ENCODE measurements at places on chromosomes 12 and 14. TPM values are rescaled to one million over a fixed set of nuclear protein-coding genes. Genes with fewer than 3 reads are reported as not detected.

DNA sequence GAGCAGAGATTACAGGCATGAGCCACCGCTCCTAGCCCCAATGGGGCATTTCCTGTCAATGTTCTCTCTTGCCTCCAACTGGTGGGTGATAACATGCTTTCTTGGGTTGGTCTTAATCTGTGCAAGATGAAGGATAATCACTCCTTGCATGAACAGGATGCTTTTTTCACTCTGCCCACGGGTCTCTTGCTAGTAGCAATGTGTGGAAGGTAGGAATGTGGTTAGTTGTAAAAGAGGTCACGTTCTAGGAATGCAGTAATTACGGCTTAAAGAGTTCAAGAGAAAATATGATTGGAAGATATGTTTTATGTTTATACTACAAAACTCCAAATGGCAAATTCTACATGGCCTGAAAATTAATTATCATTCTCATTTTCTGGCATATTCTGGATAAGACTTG is 10.5 kb downstream of the RNASE10 start:
- H3K27ac ChIP-seq: no peak overlapping the region
- no peaks in the 10 kb centered on the region for H3K4me1 ChIP-seq
- H3K27me3 ChIP-seq: peaks cover 5% of the 10 kb centered on the region
- no peak for DNase-seq
- H3K4me3 ChIP-seq: no peak overlapping the region
- H3K36me3 ChIP-seq: no peaks in the 10 kb centered on the region

- DNase-seq: no peak
- H3K27me3 ChIP-seq: peaks cover 16% of the 10 kb centered on the region
- H3K4me1 ChIP-seq: no peaks in the 10 kb centered on the region
These were observed at the start of gene KRT81 for GRCh38 chr12:52291267-52291935. KRT81 (minus strand) TSS chr12:52291534; CDS start chr12:52291465, 69 bp downstream.

Gene CLMN
- 18.7 TPM for polyA plus RNA-seq

GRCh38 chr14:59870277-59871165 is at the start of gene RTN1:
RTN1 (minus strand) TSS chr14:59870776; CDS start chr14:59870630, 146 bp downstream.
- peak; percentile 20 for DNase-seq
- no peaks in the 10 kb centered on the region for H3K36me3 ChIP-seq
- peak within 1 kb of the TSS; percentile 22 for H3K4me3 ChIP-seq
- peaks cover 52% of the 10 kb centered on the region for H3K27me3 ChIP-seq
- H3K27ac ChIP-seq: no peak within 1 kb of the TSS
- H3K4me1 ChIP-seq: no peaks in the 10 kb centered on the region

DNA sequence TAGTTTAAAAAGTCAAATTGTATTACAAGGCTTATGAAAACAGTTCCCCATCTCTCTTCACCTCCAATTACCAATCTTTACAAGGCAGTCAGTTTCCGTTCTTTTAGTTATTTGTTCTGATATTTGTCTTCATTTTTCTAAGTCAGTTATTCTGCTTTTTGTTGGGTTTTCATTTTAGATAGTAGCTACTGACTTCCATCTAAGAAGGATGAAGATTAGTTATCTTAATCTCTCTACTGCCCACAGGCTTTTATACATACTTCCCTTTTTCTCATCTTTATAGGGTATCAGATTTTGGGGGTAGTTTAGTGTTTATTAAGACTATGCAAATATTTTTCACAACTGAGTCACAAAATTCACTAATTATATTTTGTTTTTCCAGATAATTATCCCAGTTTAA is 38.4 kb downstream of the FRS2 start:
- H3K27ac ChIP-seq: no peak overlapping the region
- H3K27me3 ChIP-seq: no peaks in the 10 kb centered on the region
- DNase-seq: no peak
- H3K4me1 ChIP-seq: no peaks in the 10 kb centered on the region

Gene ETFBKMT
- 4.1 TPM for polyA plus RNA-seq

Measured in large intestine (tissue), 12 donors.